ENCODE measurements at places on chromosomes 7 and 10. TPM values are rescaled to one million over a fixed set of nuclear protein-coding genes. Genes with fewer than 3 reads are reported as not detected.

Gene MOGAT3
- not detected for total RNA-seq

Gene ARHGEF35
- 3.2 TPM for total RNA-seq

Gene UTF1
- not detected for total RNA-seq

GRCh38 chr10:129533281-129533680 lies 66.2 kb downstream of the MGMT start:
- H3K4me3 ChIP-seq = no peak overlapping the region
- H3K27me3 ChIP-seq = no peaks in the 10 kb centered on the region
- no peak for DNase-seq
- H3K36me3 ChIP-seq = peaks cover 6% of the 10 kb centered on the region

- H3K36me3 ChIP-seq = no peaks in the 10 kb centered on the region
- peaks cover 18% of the 10 kb centered on the region for H3K4me1 ChIP-seq
- DNase-seq = no peak
- no peaks in the 10 kb centered on the region for H3K27me3 ChIP-seq
- no peak overlapping the region for H3K27ac ChIP-seq
Observed at GRCh38 chr10:85596389-85596788, 770.2 kb downstream of the GRID1 start.

All from CD4-positive, alpha-beta T cell (primary cell).